ENCODE measurements at places on chromosomes 13 and 19.
A peak's percentile ranks its signal among the peaks of the same experiment; 100 is the strongest.

DNA sequence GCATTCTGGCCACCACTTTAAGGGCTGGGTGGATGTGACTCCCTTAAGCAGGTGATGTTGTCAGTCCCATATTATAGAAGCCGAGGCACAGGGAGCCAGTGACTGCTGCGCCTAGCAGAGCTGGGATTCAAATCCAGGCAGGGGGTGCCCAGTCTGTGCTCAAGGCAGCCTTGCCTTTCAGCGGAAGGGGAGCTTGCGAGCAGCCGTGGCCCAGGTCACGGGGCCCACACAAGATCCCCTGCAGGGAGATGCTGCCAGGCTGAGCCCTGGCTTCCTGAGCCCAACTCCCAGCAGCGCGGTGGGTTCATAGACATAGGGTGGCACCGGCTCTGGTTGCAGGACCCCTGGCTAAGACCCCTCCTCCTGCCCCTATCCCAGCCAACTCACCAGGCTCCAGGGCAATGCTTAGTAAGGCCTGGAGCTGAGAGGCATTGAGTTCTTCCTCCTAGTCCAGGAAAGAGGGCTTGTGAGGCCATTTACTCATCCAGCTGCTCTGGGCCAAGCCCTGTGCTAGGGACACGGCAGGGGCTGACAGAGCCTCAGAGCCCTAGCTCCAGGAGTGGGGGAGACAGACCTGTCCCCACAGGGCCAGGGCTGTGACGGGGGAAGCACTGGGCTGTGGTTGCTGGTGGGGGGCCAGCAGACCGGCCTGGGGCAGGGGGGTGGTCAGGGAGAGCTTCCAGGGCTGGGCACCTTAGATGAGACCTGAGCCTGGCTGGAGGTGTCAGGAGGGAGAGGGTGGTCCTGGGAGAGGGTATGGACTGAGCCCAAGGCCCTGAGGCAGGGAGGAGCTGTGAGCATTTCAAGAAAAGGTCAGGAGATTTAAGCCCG is 9.6 kb downstream of the CAPN12 start:
- DNase-seq: no peak

- DNase-seq: no peak
Observed at GRCh38 chr19:18093439-18094161, 4.0 kb upstream of the MAST3 start.

DNA sequence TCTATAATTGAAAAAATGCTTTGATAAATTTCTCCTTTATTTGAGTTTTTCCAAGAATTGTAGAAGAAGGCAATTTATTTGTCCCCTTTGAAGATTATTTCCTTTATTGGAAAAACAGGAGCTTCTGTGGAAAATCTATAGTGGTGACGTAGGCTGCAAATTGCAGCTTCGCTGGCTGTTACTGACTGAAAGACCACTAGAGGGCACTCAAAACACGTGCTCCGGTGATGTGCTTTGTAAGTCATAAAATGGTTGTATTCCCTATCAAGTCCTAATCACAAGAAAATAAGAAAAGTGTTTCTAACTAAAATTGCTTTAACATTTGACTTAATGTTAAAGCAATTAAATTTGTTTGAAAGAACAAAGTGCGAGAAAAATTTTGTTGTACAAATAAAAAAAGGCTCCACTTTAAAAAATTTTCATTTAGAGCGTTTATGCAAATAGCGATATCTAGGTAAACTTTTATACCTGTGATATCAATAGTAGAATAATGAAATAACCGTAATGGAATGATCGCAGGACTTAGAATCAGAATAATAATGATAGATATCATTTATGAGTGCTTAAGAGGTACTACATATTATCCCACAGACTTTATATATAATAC is 638.2 kb upstream of the SPRY2 start:
- DNase-seq: peak; percentile 20

DNA sequence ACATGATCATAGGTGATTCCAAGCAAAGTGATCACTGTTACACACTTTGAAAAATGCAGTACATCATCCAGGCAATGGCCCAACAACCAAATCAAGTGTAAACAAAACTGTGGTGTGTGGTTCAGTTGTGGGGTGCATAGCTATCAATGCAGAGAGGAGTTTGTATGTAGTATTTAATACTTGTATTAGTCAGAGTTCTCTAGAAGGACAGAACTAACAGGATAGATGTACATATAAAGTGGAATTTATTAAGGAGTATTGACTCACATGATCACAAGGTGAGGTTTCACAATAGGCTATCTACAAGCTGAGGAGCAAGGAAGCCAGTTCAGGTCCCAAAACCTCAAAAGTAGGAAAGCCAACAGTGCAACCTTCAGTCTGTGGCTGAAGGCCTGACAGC is 249.3 kb upstream of the HTR2A start:
- DNase-seq: no peak

DNA sequence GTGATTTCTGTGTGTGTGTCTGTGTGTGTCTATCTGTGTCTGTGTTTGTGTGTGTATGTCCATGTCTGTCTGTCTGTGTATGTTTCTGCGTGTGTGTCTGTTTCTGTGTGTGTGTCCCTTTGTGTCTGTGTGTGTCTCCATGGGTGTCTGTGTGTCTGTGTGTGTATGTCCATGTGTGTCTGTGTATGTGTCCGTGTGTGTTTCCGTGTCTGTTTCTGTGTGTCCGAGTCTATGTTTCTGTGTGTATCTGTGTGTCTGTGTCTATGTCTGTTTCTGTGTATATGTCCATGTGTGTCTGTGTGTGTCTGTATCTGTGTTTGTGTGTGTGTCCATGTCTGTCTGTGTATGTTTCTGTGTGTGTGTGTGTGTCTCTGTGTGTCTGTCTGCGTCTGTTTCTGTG is 276.3 kb upstream of the SOX1 start:
- DNase-seq: no peak

DNA sequence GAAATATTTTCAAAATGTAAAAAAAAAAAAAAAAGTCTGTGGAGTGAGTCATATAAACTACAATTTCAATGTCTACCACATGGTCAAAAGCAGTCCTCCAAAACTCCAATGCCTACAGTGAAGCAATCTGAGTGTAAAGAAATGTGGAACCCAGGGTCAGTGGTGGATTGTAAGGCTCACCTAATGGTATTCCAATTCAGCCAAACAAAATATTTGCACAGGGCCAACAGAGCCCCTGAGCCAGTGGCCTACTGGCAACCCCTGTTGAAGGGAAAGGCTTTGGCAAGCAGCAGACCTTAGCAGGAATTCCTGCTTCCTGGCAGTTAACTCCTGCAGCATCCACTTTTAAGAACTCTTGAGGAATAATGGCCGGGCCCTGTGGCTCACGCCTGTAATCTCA is 3.4 kb downstream of the DNMT1 start:
- no peak for DNase-seq

DNA sequence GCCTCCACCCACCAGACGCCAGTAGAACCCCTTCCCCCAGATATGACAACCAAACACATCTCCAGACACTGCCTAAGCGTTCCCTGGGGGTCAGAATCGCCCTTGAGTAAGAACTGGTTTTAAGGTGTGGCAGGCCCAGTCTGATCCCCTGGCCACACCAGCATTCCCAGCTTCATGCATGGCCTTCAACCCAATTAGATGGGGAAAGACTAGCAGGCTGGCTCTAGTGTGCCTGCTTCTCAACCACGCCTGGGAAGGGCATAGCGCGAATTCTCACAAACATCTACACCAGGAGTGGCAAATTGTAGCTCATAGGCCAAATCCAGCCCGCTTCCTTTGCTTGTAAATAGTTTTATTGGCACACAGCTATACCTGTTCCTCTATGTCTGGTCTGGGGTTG is 13.6 kb downstream of the HAUS8 start:
- no peak for DNase-seq

- no peak for DNase-seq
Observed at GRCh38 chr19:47243364-47243775, 12.4 kb upstream of the BBC3 start.

- no peak for DNase-seq
Observed at GRCh38 chr13:79320433-79320832, 85.6 kb downstream of the RBM26 start.

GRCh38 chr13:53136554-53137215 is 108.1 kb downstream of the OLFM4 start:
- DNase-seq: no peak

GRCh38 chr13:97133955-97134354 is 88.2 kb upstream of the MBNL2 start:
- DNase-seq: no peak

GRCh38 chr13:20460761-20461160 is 64.9 kb downstream of the CRYL1 start:
- no peak for DNase-seq

DNA sequence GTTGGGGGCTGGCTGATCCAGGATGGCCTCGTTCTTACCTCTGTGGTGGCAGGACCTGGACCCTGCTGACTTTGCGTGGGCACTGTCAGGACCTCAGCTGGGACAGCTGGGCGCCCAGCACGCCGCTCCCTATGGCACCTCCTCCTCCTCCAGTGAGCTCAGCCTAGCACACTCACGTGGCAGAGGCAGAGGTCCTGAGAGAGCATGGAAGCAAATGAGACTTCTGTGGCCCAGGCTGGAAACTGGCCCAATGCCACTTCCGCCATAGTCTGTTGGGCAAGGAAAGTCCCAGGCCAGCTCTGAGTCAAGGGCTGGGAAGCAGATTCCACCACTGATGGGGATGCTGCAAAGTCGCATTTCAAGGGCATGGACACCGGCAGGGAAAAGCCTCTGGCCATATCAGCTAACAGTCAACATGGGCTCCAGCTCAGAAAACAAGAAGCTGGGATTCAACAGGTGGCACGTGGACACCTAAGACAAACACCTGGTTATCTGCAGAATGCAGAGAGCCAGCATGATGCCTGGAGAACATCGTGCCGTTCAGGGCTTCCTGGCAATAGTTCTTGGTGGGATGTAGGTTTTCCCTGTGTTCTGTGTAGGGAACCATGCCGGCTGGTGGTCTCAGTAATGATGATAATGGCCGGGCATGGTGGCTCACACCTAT is 16.7 kb downstream of the MYBPC2 start:
- DNase-seq: no peak

DNA sequence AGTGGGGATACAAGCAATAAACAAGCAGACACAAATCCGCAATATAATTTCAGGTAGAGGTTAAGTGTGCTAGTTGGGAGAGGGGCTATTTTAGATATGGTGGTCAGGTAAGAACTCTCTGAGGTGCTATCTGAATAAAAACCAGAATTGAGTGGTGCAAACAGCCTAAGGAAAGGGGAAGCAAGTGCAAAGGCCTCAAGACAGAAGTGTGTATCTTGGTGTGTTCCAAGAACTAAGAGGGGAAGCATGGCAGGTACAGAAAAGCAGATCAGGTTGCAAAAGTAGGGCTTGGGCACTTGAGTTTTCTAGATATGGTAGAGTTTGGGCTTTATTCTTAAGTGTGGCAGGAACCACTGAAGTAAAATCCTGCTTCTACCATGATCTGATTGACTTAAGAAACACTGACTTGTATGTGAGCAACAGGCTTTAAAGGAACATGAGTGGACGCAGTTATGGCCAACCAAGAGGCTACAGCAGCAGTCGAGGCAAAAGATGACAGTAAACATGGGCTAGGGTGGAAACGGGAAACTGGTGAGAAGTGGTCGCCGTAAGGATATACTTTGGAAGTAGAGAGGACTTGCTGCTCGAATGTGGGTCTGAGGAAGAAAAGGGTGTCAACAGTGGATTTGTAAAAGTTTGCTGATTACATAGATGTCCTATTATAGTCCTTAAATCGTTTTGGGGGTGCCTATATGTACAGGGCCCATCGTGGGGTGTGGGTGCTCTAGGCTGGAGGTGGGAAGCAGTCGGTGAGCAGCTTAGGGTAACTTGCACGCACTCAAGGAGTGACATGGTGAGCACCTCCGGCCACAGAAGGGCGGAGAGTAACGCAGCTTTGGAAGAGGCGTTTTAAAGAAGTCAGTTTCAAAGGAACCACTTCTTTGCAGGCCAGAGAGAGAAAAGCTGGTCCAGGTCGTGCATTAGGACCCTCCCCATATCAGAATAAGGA is 677 bp downstream of the TGDS start:
- DNase-seq: no peak

DNA sequence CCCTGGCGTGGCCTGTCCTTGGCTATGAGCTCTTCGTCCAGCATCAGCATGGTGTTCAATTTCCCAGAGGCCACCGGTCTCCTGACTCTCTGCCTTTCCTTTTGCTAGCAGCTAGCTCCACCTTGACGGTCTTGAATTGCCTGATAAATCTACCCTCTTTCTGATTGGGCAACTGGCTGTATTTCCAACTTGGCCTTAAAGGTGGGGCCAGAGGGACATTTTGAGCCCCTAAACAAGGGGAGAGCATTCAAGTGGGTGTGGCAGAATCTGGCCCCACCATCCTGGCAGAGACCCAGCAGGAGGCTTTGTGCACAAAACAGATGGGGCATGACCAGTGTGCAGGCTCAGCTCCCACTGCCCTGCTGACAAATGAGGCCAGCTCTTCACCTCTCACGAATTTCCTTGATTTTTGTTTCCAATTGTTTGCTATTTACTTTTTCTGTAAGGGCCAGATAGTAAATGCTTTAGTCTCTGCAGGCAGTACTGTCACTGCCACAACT is 148.9 kb upstream of the VSTM2B start:
- DNase-seq: no peak

DNA sequence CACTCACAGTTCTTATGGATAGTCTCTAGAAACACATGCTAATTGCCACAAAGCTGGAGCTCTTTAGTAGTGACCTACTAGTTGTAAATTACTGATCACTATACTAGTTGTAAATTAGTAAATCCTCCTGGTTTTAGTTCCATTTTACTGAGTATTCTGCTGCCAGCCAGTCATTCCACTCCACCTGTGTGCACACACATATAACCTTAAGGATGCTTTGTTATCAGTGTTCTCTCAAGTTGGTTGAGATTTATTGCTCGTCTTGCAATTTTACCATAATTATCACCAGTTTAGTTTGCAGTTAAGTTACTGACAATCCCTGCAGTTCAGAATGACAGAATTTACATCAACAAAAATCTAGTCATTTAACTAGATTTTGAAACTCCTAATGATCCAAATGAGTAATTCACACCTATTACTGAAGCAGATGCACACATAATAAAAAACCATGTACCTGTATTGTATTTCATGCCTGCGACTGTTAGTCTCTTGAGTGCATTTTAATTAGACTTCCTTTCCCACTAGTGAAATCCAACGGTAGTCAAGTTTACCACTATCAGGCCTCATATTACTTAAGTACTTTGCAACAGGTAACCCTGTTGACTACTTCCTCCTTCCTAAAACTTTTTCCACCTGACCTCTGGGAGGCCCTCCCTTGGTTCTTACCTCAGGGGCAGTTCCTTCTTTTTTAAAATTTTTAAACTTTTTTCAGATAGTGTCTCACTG is 7.6 kb downstream of the TPT1 start:
- DNase-seq: no peak

- DNase-seq: no peak
Observed at GRCh38 chr19:11359421-11359820, 4.2 kb downstream of the PLPPR2 start.

GRCh38 chr19:16896146-16897028 is 7.6 kb downstream of the F2RL3 start:
- no peak for DNase-seq

- peak; percentile 59 for DNase-seq
Observed at GRCh38 chr19:48752496-48753365, at the start of gene FUT1. FUT1 (minus strand) TSS chr19:48752641; CDS start chr19:48751281, 1,360 bp downstream.

GRCh38 chr19:5586300-5587070 is 18.7 kb upstream of the TINCR start:
- no peak for DNase-seq

GRCh38 chr13:103287659-103288058 is 221.4 kb upstream of the SLC10A2 start:
- DNase-seq: no peak

- peak; percentile 71 for DNase-seq
Observed at GRCh38 chr19:517721-518597, 10.7 kb downstream of the TPGS1 start.

Measured in urinary bladder (tissue), 4 donors.